ENCODE measurements at places on chromosomes 1 and 21. TPM values are rescaled to one million over a fixed set of nuclear protein-coding genes. Genes with fewer than 3 reads are reported as not detected.

DNA sequence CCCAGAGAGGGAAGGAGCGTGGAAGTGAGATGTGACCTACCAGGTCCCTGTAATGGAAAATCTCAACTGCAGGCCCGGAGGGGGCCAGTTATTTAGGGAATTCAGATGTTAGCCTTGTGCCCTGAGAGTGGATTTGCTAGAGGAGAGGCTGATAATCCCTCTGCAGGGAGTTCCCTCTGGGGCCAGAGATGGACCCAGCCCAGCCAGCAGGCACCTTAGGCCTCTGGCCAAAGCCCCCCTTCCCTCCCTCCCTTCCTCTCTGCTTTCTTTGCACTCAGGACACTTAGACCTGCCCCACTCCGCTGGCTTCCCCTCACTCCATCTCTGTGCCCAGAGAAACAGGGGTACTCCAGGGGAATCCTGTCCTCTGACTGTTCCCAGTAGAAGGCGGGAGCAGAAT, 1.5 kb upstream of the ATP1A2 start:
- peaks cover under 1% of the 10 kb centered on the region for H3K4me1 ChIP-seq
- H3K27me3 ChIP-seq = peaks cover 9% of the 10 kb centered on the region
- no peak overlapping the region for H3K4me3 ChIP-seq
- H3K36me3 ChIP-seq = no peaks in the 10 kb centered on the region
- DNase-seq = no peak

- peak overlapping the region; percentile 86 for H3K27ac ChIP-seq
Measured at GRCh38 chr1:22104865-22105437, 37.9 kb downstream of the WNT4 start.

GRCh38 chr1:75745276-75745675, 20.8 kb downstream of the ACADM start:
- H3K4me3 ChIP-seq = no peak overlapping the region
- no peaks in the 10 kb centered on the region for H3K27me3 ChIP-seq
- H3K36me3 ChIP-seq = peaks cover 30% of the 10 kb centered on the region
- H3K4me1 ChIP-seq = no peaks in the 10 kb centered on the region
- no peak overlapping the region for H3K27ac ChIP-seq
- DNase-seq = no peak

DNA sequence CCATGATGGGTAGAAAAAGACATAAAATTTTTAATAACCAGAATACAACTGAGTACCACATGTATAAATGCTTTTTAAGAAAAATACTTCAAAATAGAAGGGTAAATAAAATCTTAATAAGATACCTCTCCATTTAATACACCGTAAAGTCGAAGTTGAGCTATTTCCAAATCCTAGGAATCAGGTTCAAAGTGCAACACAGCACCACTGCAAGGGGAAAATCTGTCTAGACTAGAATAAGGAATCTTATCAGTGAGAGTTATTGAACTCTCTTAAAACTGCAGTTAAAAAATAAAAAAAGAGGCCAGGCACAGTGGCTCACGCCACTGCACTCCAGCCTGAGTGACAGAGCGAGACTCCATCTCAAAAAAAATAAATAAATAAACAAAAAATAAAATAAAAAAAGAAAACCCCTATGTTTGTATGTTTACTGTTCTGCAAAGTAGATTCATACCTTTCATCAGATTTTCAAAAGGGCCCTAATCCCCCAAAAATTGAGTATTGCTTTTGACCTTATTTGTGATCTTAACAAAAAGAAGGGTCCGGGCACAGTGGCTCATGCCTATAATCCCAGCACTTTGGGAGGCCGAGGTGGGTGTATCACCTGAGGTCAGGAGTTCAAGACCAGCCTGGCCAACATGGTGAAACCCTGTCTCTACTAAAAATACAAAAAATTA, 109.0 kb downstream of the EIF4G3 start:
- no peak overlapping the region for H3K4me3 ChIP-seq
- peaks cover 2% of the 10 kb centered on the region for H3K36me3 ChIP-seq
- no peaks in the 10 kb centered on the region for H3K27me3 ChIP-seq
- DNase-seq = no peak
- H3K4me1 ChIP-seq = no peaks in the 10 kb centered on the region
- H3K27ac ChIP-seq = no peak overlapping the region

DNA sequence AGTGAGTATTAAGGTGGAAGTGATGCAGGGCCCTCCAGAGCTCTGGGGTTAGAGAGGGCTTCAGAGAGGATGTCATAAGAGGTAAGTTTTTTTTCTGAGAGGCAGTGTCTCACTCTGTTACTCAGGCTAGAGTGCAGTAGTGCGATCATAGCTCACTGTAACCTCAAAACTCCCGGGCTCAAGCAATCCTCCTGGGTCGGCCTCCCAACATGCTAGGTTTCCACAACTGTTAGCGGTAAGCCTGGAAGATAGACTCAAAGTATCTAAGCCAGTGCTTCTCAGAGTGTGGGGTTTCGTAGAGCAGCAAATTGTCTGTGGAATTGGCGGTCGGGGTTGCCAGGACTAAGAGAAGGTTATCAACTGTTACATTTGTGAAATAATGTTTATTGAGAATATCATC, 18.6 kb upstream of the IGSF3 start:
- no peak overlapping the region for H3K4me3 ChIP-seq
- DNase-seq = no peak
- H3K27ac ChIP-seq = no peak overlapping the region

- peak; percentile 72 for DNase-seq
- peak overlapping the region; percentile 96 for H3K27ac ChIP-seq
- H3K36me3 ChIP-seq = peaks cover 22% of the 10 kb centered on the region
Measured at GRCh38 chr21:39314143-39315027, 953 bp upstream of the BRWD1 start.

GRCh38 chr1:181630398-181630797, 147.1 kb downstream of the CACNA1E start:
- no peak overlapping the region for H3K27ac ChIP-seq
- no peaks in the 10 kb centered on the region for H3K36me3 ChIP-seq
- no peaks in the 10 kb centered on the region for H3K4me1 ChIP-seq
- no peak overlapping the region for H3K4me3 ChIP-seq
- no peak for DNase-seq

DNA sequence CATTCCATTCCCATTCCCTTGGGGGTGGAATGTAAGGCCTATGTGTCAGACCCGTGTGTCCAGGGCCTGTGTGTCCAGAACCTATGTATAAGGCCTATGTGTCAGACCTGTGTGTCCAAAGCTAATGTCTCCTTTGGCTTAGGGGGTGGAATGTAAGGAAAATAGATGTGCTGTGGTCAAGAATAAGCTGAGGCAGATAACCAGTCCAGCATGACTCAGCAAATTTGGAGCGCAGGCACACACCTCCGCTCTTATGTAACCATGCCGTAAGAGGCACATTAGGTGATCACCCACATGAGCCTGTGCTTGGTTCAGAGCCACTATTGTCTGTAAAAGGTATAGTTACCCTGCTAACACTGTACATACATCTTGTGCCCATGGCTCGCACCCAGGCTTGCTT, 150.8 kb upstream of the SGIP1 start:
- H3K4me1 ChIP-seq = peaks cover 36% of the 10 kb centered on the region
- H3K27me3 ChIP-seq = no peaks in the 10 kb centered on the region
- DNase-seq = no peak
- H3K36me3 ChIP-seq = no peaks in the 10 kb centered on the region
- H3K27ac ChIP-seq = no peak overlapping the region
- no peak overlapping the region for H3K4me3 ChIP-seq

DNA sequence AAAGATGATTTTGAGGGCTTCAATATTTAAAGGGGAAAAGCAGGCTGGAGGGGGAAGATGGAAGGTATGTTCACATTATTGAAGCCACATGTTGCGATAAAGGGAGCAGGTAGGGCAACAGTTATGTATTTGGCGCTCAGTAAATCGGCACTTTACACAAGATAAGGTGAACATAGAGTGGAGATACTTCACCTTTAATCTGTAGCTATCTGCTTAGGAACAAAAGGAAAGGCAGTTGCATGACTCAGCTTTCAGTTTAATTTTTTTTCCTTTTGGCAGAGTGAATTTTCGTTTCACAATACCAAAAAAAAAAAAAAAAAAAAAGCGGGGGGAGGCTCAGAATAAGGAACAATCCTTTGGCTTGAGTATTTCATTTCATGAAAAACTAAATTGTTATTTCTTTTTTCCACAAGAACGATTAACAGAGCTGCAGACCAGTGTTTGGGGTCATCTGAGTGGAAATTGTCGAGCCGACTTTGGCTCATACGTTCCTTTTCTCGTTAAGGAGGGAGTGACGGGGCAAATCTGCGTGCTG, 1.1 kb upstream of the COQ8A start:
- H3K4me1 ChIP-seq = peaks cover 45% of the 10 kb centered on the region
- H3K36me3 ChIP-seq = peaks cover 10% of the 10 kb centered on the region
- H3K4me3 ChIP-seq = peak overlapping the region; percentile 82
- H3K27me3 ChIP-seq = no peaks in the 10 kb centered on the region

- H3K27ac ChIP-seq = no peak overlapping the region
- peaks cover 40% of the 10 kb centered on the region for H3K4me1 ChIP-seq
- no peak for DNase-seq
- H3K36me3 ChIP-seq = peaks cover 3% of the 10 kb centered on the region
- H3K27me3 ChIP-seq = no peaks in the 10 kb centered on the region
Measured at GRCh38 chr1:155504207-155504606, 58.4 kb downstream of the ASH1L start.

The ZNF593 gene
- total RNA-seq = 56.3 TPM

The OR2L2 gene
- 0.12 TPM for total RNA-seq

The TNFRSF9 gene
- total RNA-seq = 28.2 TPM
